Thymus (tissue), 14 donors: ENCODE measurements at places on chromosomes 5 and 9. TPM values are rescaled to one million over a fixed set of nuclear protein-coding genes. Genes with fewer than 3 reads are reported as not detected.
A peak's percentile ranks its signal among the peaks of the same experiment; 100 is the strongest.

GRCh38 chr5:87885758-87886157 is 382.9 kb downstream of the TMEM161B start:
- no peaks in the 10 kb centered on the region for H3K4me1 ChIP-seq
- H3K4me3 ChIP-seq, result no peak overlapping the region
- H3K27ac ChIP-seq, result no peak overlapping the region
- DNase-seq, result no peak

- no peaks in the 10 kb centered on the region for H3K4me1 ChIP-seq
- no peak overlapping the region for H3K4me3 ChIP-seq
- DNase-seq, result no peak
- no peaks in the 10 kb centered on the region for H3K36me3 ChIP-seq
- no peak overlapping the region for H3K27ac ChIP-seq
Observed at GRCh38 chr5:158922816-158923215, 176.9 kb downstream of the EBF1 start.

DNA sequence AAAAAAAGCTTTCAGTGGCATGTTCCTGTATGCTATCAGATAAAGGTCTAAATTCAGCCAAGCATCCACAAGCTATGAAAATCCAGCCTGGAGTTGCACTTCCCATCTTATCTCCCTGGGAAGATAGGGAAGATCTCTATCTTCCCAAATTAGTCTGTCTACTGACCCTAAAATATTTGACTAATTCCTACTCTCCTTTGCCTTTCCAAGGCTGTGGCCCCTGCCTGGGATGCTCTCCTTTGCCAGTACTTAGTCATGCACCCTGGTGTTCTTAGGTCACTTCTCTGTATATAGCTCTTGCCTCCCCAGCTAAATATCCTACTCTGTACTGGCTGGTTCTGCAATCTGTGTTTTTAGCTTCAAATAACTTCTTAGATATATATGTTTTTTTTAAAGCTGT is 44.0 kb upstream of the PLPP1 start:
- H3K36me3 ChIP-seq, result no peaks in the 10 kb centered on the region
- no peaks in the 10 kb centered on the region for H3K4me1 ChIP-seq

GRCh38 chr5:116521173-116521872 is 53.3 kb downstream of the SEMA6A start:
- H3K4me1 ChIP-seq, result peaks cover 2% of the 10 kb centered on the region
- no peak for DNase-seq
- H3K4me3 ChIP-seq, result no peak overlapping the region
- H3K27me3 ChIP-seq, result no peaks in the 10 kb centered on the region

- H3K4me1 ChIP-seq, result no peaks in the 10 kb centered on the region
- no peak overlapping the region for H3K4me3 ChIP-seq
- no peaks in the 10 kb centered on the region for H3K36me3 ChIP-seq
- no peaks in the 10 kb centered on the region for H3K27me3 ChIP-seq
Observed at GRCh38 chr9:118459913-118460312, 755.7 kb downstream of the TLR4 start.

GRCh38 chr9:106577121-106577520 is 285.8 kb upstream of the ZNF462 start:
- no peaks in the 10 kb centered on the region for H3K36me3 ChIP-seq
- H3K4me1 ChIP-seq, result no peaks in the 10 kb centered on the region
- no peak for DNase-seq
- no peak overlapping the region for H3K27ac ChIP-seq
- no peaks in the 10 kb centered on the region for H3K27me3 ChIP-seq

DNA sequence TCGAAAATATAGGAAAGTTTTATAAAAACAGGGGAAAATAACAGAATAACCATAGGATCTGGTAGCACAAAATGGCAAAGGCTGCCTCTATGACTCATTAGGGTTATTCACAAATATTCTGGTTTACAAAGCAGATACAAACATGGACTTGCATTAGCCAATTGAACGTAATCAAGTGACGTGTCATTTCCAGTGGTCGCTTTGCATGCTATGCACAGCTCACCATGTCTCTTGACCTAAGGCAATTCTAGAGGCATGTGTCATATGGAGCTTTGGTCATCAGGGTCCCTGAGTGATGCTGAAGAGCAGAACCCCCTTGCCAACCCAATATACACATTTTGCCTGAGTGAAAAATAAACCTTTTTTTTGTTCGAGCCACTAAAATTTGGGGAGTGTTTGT is 158.8 kb downstream of the TMEM161B start:
- no peak for DNase-seq
- H3K4me1 ChIP-seq, result no peaks in the 10 kb centered on the region
- H3K27ac ChIP-seq, result no peak overlapping the region
- H3K4me3 ChIP-seq, result no peak overlapping the region
- H3K36me3 ChIP-seq, result no peaks in the 10 kb centered on the region
- no peaks in the 10 kb centered on the region for H3K27me3 ChIP-seq

DNA sequence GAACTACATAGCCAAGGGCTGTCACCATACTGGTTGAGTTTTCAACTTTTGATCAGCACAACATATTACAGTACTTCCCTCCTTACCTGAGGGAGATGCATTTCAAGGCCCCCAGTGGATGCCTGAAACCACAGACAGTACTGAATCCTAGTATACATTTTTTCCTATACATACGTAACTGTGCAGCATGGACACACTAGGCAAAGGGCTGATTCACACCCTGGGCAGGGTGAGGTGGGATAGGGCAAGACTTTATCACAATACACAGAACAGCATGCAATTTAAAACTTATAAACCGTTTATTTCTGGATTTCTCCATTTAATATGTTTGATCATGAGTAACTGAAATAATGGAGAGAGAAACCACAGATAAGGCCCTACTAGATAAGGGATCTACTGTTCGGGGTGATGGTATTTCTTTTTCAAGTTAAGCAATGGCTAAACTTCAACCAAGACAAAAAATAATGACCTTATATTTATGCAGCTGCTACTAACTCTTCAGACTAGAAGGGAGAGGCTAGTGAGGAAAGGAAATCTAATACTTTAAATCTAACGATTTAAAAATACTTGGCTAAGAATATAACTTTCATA is 186.9 kb upstream of the GNA14 start:
- no peak overlapping the region for H3K27ac ChIP-seq
- H3K36me3 ChIP-seq, result no peaks in the 10 kb centered on the region
- DNase-seq, result no peak
- no peaks in the 10 kb centered on the region for H3K4me1 ChIP-seq
- no peak overlapping the region for H3K4me3 ChIP-seq
- no peaks in the 10 kb centered on the region for H3K27me3 ChIP-seq

GRCh38 chr5:16592255-16592654 is 24.5 kb downstream of the RETREG1 start:
- no peak overlapping the region for H3K4me3 ChIP-seq
- peaks cover 5% of the 10 kb centered on the region for H3K4me1 ChIP-seq
- no peaks in the 10 kb centered on the region for H3K27me3 ChIP-seq
- H3K36me3 ChIP-seq, result peaks cover 6% of the 10 kb centered on the region
- H3K27ac ChIP-seq, result no peak overlapping the region
- no peak for DNase-seq

- no peak overlapping the region for H3K4me3 ChIP-seq
- H3K36me3 ChIP-seq, result no peaks in the 10 kb centered on the region
- H3K27ac ChIP-seq, result peak overlapping the region; percentile 62
- peaks cover 11% of the 10 kb centered on the region for H3K4me1 ChIP-seq
Observed at GRCh38 chr5:6636293-6636692, 3.1 kb downstream of the SRD5A1 start.

DNA sequence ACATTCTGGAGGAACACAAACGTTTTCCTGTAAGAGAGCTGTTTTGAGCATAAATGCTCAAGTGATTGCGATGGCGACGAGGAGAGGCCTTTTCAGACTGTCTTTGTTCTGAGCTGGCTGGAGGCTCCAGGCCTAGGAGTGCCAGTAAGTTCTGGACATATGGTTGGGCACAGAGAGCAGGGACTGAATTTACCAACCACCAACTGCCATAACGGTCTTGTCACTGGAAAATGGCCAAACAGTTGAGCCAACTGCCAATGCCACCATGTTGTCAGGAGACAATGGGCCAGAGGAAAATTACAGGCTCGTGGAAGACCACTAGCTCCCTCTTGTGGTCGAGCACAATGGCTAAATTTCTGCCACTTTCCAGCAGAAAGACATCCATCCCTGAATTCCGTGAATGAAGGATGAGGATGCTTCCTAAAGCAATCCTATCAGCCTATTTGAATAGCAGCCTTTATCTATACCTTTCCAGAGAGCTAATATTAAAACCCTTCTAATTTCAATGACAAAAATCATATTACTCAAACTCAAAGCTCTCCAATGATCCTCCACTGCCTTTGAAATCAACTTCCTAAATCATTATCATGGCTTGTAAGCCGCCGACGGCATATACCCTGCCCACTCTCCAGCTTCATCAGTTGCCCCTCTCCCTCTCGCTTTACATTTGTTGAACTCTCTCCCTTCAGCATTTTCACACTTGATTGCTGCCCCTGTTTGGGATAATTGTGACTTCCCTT is 66.9 kb upstream of the GLIS3 start:
- H3K27ac ChIP-seq, result no peak overlapping the region
- no peaks in the 10 kb centered on the region for H3K4me1 ChIP-seq
- H3K36me3 ChIP-seq, result no peaks in the 10 kb centered on the region
- no peak for DNase-seq

GRCh38 chr9:78781681-78782080 is 484.8 kb downstream of the PSAT1 start:
- H3K27ac ChIP-seq, result no peak overlapping the region
- no peaks in the 10 kb centered on the region for H3K36me3 ChIP-seq
- DNase-seq, result no peak
- H3K27me3 ChIP-seq, result no peaks in the 10 kb centered on the region
- no peak overlapping the region for H3K4me3 ChIP-seq

GRCh38 chr5:71943874-71944273 is 163.4 kb upstream of the MAP1B start:
- H3K27me3 ChIP-seq, result no peaks in the 10 kb centered on the region
- H3K4me3 ChIP-seq, result no peak overlapping the region
- H3K4me1 ChIP-seq, result no peaks in the 10 kb centered on the region

DNA sequence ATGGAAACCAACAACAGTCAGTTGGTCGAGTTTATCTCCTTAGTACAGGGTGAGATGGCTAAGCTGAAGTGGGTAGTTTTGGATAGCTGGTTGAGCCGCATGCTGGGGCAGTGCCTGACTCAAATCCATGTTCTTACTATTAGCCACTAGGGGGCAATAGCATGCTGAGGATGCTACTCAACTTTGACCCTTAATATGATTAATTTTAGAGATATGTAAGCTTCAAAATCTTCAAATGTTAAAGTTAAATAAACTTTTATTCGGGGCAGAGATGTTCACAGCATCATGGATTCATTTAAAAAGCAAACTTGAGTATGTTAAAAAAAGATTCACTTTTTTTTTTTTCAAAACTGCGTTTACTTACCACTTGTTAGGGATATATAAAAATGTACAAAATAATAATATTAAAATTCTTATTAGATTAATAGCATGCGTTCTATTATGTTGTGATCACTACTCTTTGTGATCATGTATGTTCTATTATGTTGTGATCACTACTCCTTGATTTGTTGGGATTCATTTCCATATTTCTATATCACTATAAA is 57.0 kb downstream of the C9orf153 start:
- no peak overlapping the region for H3K4me3 ChIP-seq
- DNase-seq, result no peak
- no peaks in the 10 kb centered on the region for H3K27me3 ChIP-seq
- H3K4me1 ChIP-seq, result no peaks in the 10 kb centered on the region
- no peaks in the 10 kb centered on the region for H3K36me3 ChIP-seq
- H3K27ac ChIP-seq, result no peak overlapping the region

DNA sequence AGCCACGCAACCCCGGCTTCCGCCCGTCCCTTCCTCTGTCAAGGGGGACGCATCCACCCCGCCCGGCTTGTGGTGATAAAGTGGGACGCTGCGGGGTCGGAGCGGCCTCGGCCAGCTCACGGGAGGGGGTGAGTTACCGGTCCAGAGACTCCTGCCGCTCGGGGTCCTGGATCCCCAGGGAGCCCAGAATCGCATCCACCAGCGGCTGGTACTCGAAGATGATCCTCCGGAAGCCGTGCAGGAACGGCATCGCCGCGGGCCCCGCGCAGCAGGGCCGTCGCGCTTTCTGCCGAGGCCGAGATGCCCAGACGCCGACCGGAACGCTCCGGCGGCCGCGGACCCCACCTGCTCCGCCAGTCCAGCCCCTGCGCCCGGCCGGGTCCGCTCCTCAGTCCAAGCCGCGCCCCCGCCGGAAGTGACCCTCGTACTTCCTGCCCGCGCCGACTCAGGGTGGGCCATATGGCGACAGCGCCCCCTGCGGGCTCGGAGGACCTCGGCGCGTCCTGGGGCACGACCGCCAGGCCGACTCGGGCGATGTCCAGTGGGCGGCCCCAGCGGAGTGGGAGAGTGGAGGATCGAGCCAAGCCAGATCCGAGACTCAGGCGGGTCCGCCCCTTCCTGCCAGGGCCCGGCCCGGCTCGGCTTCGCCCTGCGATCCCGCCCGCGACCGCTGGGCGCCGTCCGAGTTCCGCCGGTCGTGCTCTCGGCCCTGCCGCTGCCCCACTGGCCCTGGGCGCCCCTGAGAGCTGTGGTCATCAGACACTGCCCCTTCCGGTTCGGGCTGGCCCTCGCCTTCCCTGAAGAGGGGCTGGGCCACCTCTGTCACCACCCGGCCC is at the start of gene ASB6:
ASB6 (minus strand) TSS at position 402 of the 836 bp plus-strand sequence; CDS start at position 250, 152 bp downstream.
- DNase-seq, result peak; percentile 81
- peaks cover 13% of the 10 kb centered on the region for H3K4me1 ChIP-seq
- H3K27ac ChIP-seq, result peak within 1 kb of the TSS; percentile 66
- H3K4me3 ChIP-seq, result peak within 1 kb of the TSS; percentile 76
- H3K27me3 ChIP-seq, result no peaks in the 10 kb centered on the region
- H3K36me3 ChIP-seq, result peaks cover 26% of the 10 kb centered on the region

DNA sequence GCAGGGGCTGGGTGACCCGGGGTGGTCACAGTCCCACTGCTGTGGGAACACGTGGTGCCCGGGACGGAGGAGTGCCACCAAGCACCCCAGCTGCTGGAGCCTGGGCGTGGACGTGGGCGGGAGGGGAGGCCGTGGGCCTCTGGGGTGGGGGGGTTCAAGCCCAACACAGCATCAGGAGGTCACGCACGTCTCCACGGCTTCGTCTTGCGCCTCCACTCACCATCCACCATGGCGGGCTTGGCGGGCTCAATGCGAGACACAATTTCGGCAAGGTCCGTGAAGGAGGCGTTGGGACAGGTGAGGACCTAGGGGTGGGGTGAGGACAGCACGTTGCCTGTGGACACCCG is 2.2 kb upstream of the NSMF start:
- peaks cover 18% of the 10 kb centered on the region for H3K27me3 ChIP-seq
- DNase-seq, result no peak
- peak overlapping the region; percentile 94 for H3K27ac ChIP-seq
- peak overlapping the region; percentile 57 for H3K4me3 ChIP-seq
- H3K36me3 ChIP-seq, result peaks cover 10% of the 10 kb centered on the region
- peaks cover 41% of the 10 kb centered on the region for H3K4me1 ChIP-seq

The INSL6 gene
- total RNA-seq, result not detected

The SMIM23 gene
- total RNA-seq, result not detected

The IL3 gene
- total RNA-seq, result not detected

The PCDHGA1 gene
- total RNA-seq, result 0.09 TPM

The CMYA5 gene
- 2.7 TPM for total RNA-seq

The PCDHGA8 gene
- total RNA-seq, result 0.19 TPM

The SEMA4D gene
- total RNA-seq, result 26.8 TPM

The RELL2 gene
- 10.0 TPM for total RNA-seq
